ENCODE measurements at places on chromosomes 2 and 18. TPM values are rescaled to one million over a fixed set of nuclear protein-coding genes. Genes with fewer than 3 reads are reported as not detected.
A peak's percentile ranks its signal among the peaks of the same experiment; 100 is the strongest.

GRCh38 chr2:21866316-21866715 is 742.5 kb downstream of the TDRD15 start:
- no peak for DNase-seq

DNA sequence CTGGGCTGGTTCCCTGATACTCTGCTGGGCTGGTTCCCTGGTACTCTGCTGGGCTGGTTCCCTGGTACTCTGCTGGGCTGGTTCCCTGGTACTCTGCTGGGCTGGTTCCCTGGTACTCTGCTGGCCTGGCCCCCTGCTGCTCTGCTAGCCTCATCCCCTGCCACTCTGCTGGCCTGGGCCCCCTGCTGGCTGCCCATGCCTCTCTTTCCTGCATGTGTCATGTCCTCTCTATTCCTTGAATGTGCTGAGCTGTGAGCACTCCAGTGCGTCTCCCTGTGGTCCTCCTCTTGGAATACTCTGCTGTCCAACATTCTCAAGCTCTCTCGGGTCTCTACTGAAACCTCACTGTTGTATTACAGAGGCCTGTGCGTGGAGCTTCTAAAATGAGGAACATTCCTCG is 216.3 kb downstream of the RNF144A start:
- DNase-seq: no peak

DNA sequence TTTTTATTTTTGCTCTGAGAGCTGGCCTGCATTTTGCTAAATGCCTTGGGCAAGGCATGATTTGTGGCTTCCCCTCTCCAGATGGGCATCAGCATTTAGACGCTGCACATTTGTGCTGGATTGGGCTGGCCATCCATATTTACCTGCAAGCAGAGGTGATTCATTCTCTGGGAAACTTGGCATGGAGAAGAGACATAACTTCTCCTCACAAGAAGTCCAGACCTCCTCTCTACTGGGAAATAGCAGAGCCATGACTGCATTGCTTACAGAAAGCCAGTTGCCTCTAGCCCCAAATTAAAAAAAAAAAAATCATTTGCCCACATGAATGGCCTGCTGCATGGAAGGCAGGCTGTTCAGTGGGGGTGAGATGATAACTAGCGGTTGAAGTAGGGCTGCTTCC is 120.1 kb downstream of the ACTR3 start:
- no peak for DNase-seq

- DNase-seq: no peak
Observed at GRCh38 chr2:67839242-67839641, 223.6 kb downstream of the C1D start.

DNA sequence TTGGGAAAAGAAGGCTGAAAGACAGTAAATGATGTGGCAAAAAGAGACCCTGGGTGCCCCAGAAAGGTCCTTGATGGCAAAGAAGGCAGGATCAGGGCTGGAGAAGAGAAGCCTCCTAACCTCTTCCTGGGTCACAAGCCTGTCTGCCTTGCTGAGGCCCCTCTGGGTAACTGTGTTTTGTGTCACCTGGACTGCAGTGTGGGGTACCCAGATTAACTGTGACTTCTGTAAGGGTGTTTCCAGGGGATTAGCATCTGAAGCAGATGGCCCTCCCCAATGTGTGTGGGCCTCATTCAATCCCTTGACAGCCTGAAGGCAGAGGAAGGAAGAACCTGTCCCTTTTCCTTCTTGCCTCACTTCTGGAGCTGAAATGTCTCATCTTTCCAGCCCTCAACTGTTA is 35.6 kb upstream of the APCDD1 start:
- DNase-seq: no peak

- peak; percentile 93 for DNase-seq
Observed at GRCh38 chr2:235170536-235171521, 219.0 kb downstream of the SH3BP4 start.

DNA sequence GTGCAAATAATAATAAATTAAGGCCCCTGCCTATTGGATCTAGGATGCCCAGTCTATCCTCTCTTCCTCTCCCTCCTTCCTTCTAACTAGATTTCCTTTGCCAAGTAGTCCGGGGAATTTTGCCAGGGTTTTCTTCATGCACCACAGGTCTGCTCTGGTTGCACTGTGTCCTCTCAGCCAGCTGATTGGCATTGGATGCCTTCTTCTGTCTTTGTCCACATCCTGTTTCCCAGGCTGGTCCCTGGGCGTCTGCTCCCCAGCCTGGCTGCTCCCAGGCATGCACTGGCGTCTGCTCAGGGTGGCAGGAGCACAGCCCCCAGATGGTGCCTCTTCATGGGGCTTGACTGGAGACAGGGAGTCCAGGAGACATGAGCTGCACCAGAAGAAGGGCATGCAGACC is 66.4 kb downstream of the GALR1 start:
- no peak for DNase-seq

GRCh38 chr2:85888020-85888683 is 638 bp downstream of the ST3GAL5 start:
- DNase-seq: no peak

The MEP1B gene
- total RNA-seq: not detected

The EVX2 gene
- total RNA-seq: not detected

The DSG1 gene
- total RNA-seq: not detected

Data from NCI-H460 (cell line).